ENCODE measurements at places on chromosomes 6 and 20.

DNA sequence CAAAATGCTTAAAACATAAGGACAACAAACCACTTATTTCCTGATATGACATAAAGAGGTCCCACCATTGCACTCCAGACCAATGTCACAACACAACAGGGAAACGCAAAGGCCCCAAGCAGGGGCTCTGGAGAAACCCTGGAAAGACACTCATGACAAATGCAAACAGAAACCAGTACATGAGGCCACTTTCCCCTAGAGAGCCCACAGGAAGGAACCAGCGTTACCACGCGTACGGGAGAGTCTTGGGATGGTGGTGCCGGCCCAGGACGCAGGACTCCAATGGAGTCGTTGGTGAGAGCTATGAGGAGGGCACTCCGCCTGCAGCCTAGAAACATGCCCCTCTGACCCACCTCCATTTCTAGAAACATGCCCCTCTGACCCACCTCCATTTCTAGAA is 20.2 kb downstream of the GMEB2 start:
- DNase-seq, result no peak

DNA sequence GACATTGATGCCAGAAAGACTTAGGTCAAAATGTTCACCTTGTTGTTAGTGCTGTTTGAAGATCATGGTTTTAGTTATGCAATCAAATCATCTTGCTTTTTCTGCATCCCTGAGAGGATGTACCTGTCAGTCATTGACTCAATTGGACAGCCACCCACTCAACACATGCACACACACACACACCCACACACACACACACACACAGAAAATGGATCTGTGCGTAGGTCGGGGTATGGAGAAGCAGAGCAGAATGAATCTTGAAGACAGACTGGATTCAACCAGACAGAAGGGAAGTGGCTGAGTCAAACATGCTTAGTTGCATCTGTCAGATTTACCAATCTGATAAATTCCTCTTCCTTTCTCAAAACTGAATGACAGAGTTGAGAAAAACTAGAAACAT is 19.1 kb upstream of the ZSCAN23 start:
- DNase-seq, result no peak

- DNase-seq, result no peak
These were observed 25.6 kb downstream of the L3MBTL1 start for GRCh38 chr20:43533060-43533459.

DNA sequence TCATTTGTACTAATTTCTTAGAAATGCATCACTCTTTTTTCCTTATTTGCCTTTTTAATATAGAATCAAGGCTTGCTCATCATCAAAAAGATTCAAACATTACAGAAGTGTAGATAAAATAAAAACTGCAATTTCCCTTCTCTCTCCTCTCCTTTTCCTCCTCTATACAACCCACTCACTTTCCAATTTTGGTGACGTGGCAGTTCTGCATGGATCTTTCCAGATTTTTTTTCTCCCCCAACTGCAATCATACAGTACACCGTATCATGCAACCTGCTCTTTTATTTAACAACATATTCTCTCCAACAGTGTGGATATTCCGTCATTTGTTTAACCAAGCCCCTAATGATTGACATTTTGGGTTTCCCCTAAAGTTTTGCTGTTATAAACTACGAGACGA is 140.5 kb downstream of the BFSP1 start:
- DNase-seq, result no peak

DNA sequence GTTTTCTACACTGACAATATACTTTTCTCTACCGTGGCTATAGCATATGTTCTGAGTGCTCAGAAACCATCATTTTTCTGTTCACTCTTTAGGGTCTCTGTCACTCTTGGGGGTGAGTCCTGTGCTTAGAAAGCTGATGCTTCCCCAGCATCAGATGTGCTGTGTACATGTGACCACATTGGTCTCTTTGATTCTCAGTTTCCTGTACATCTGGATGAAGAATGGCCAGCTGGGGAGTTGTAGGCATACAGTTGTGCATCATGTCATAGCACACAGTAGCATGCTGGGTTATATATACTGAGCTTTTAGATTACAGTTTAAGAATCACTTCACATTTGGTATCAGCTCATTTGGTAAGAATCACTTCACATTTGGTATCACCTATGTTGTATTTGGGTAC is 238.6 kb upstream of the PREP start:
- no peak for DNase-seq

- DNase-seq, result no peak
These were observed 904 bp downstream of the B3GALT4 start for GRCh38 chr6:33277663-33278391.

GRCh38 chr20:4548552-4548951 is 173.2 kb upstream of the PRND start:
- no peak for DNase-seq

- no peak for DNase-seq
These were observed 322.3 kb upstream of the ARID1B start for GRCh38 chr6:156454867-156455266.

- no peak for DNase-seq
These were observed 107.1 kb downstream of the CDYL start for GRCh38 chr6:4883298-4883697.

DNA sequence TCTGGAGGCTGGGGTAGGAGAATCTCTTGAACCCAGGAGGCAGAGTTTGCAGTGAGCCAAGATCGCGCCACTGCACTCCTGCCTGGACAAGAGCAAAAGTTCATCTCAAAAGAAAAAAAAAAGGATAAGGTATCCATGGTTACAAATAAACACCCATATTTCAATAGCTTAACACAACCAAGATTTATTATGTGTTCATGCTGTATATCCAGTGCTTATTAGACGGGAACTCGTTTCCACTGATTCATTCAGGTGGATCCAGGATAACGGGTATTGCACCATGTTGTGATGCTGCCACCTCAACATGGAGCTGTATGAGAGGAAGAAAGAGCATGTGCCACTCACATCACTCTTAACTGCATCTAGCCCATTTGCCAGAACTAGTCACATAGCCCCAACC is 69.1 kb upstream of the HIVEP1 start:
- DNase-seq, result no peak

Measured in stimulated activated CD4-positive, alpha-beta T cell treated with anti-CD3 and anti-CD28 coated beads, Interleukin-15, amount 100 ng/mL, for 1 hour (primary cell).